HS-5 (cell line): ENCODE measurements at places on chromosomes 13 and 19.

GRCh38 chr13:110037925-110038573 is 251.7 kb upstream of the IRS2 start:
- no peak for DNase-seq

- no peak for DNase-seq
These were observed 117.8 kb upstream of the SERP2 start for GRCh38 chr13:44255771-44256364.

GRCh38 chr13:28555096-28555495 is 60.2 kb upstream of the FLT1 start:
- no peak for DNase-seq

- DNase-seq, result no peak
These were observed 22.8 kb upstream of the ITM2B start for GRCh38 chr13:48210178-48210577.

- DNase-seq, result no peak
These were observed 17.1 kb downstream of the COG6 start for GRCh38 chr13:39672378-39673132.

- no peak for DNase-seq
These were observed 5.3 kb downstream of the SBNO2 start for GRCh38 chr19:1168572-1169410.

DNA sequence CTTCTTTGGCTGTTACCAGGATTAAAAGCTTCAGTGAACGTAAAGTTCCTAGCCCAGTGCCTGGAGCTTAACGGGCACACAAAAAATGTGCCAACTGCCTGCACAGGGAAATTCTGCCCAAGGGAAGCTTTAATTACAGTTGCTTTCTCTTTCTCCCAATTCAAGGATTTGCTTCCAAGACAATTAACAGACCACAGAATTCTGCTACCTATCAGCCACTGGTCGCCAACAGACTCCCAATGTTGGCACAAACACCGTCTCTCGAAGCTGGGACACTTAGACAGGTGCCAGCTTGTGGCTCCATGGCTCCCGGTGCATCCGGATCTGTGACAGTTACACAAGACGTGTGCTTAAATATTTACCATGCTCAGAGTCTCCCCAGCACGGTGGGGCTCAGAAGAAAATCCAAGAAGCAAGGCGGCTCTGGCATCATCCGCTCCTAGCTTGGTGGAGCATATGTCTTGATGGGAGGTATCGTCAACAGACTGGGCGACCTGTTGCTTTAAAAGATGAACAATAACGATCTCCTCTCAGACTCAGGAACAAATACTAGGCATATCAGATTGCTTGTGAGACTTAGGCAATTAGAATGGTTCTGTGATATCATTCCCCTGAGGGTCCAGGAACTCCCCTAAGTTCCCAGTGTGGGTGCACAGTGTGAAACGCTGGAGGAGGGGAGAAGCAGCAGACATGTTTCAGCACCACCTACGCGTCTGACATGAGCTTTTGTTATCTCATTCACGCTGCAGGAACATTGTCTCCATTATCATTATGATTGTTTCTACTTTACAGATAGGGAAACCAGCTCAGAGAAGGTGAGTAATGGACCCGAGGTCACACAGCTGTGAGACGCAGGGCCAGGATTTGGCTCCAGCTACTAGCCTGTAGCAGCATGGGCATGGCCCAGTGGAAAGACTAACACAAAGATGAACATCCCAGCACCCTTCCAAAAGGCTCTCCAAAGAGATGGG is 61.6 kb downstream of the ALOX5AP start:
- no peak for DNase-seq

DNA sequence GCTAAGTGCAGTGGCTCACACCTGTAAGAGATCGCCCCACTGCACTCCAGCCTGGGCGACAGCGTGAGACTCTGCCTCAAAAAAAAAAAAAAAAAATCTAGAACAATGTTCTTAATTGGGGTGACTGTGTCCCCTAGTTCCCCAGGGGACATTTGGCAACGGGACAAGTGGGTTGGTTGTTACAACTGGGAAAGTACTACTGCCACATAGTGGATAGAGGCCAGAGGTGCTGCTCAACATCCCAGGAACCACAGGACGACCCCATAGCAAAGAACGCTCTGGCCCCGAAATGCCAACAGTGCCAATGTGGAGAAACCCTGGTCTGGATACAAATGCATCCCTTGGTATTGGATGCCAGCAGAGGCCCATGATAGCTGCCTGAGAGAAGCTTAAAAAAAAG is 11.8 kb downstream of the NLRP12 start:
- no peak for DNase-seq

DNA sequence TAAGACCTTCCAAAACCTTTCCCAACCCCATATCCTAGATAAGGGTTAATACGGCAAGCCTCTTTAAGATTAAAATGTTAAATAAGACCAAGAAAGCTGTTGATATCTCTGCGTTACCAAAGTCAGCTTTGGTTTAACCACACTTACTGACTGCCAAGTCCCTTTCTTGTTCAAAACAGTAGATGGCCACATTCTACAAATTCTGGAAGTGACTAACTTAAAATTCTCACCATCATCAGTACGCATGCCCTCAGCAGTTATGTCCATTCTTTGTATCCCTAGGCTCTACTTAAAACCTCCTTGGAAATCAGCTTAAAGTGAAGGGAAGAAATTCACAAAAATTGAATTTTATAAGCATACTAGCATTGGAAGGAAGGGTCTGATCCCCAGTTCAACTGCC is 23.6 kb downstream of the SOHLH2 start:
- no peak for DNase-seq

DNA sequence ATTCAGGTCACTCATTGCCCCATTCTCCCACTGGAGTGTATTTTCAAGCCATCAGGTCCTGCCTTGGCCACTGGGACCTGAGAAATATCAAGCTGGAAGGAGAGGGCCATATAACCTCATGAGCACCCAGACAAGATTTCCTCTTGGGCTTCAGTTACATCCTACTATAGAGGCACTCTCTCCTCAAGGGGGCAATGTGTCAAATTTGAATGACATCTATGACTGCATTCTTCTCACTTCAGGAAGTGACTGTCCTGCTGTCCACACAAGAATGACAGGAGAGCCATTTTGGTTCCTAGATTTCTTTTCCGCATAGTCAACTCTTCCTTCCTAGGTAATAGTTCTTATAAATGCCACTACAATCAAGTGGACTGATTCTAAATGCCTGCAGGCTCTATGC is 416.2 kb downstream of the DIAPH3 start:
- DNase-seq, result no peak

DNA sequence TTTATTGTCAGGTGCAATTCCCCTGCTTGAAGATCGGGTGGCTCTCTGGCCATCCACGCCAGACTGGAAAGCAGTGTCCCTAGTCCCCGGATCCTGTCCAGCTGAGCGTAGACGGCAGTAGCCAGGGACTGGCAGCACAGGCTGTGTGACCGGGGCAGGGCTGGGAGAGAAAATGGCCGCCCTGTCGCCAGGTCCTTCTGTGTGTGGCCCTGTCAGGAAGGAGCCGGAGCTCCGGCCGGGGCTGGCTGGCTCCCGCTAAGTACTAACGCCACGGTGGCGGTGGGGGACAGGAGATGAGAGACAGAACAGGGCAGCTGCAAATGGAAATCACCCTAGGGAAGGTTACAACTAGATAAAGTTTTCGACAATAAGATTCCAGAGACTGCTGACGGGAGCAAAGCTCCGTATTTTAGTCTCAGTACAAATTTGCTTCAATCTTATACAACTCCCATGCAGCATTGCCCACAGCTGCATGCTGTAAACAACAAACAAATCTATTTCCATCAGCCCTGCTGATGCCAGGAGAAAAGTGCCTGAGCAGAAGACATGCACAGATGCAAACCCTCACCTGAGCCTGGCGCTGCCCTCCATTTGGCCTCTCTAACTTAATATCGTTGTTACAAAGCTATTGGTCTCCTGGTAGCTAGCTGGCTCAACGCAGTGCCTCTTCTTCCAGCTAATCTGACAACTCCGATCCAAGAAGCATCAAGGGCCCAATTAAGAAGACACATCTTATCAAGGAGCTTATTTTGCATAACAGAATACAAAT is 253.0 kb downstream of the TSHZ3 start:
- DNase-seq, result no peak

GRCh38 chr19:29576761-29577648 is 29.1 kb upstream of the POP4 start:
- DNase-seq, result no peak

GRCh38 chr19:6481541-6482342 is at the start of gene DENND1C:
TSS of gene DENND1C (minus strand) at chr19:6481787. CDS start at chr19:6481695, 92 bp downstream.
- no peak for DNase-seq

- DNase-seq, result no peak
These were observed 261.3 kb downstream of the DACH1 start for GRCh38 chr13:71605744-71606143.

- DNase-seq, result no peak
These were observed 4.8 kb downstream of the SYT5 start for GRCh38 chr19:55175117-55175867.

- DNase-seq, result no peak
These were observed 62.2 kb downstream of the SMARCA4 start for GRCh38 chr19:11023016-11023415.

GRCh38 chr13:24629320-24629719 is 50.9 kb upstream of the ATP12A start:
- no peak for DNase-seq

GRCh38 chr13:33334831-33335230 is 49.3 kb upstream of the STARD13 start:
- no peak for DNase-seq

DNA sequence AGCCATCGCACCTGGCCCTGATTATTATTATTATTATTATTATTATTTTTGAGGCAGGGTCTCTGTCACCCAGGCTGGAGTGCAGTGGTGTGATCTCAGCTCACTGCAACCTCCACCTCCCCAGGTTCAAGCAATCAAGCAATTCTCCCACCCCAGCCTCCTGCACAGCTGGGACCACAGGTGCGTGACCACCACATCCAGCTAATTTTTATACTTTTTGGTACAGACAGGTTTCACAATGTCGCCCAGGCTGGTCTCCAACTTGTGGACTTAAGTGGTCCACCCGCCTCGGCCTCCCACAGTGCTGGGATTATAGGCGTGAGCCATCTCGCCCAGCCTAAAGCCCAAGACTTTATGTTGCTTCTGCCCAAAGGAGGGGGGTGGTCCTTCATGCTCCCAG is 6.0 kb upstream of the AP1M2 start:
- no peak for DNase-seq

DNA sequence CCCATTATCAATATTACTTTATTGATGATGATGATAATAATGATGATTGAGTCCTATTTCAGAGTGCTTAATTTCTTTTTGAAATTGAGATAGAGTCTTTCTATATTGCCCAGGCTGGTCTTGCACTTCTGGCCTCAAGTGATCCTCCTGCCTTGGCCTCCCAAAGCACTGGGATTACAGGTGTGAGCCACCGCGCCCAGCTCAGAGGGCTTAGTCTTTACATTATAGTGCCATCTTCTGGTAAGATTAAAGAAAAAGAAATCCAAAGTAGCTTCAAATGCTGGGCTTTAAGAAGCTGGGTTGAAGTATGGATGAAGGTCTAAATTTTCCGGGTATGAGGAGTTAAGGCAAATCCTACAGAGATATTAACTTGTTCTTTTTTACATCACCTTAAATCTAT is 3.4 kb upstream of the ZNF333 start:
- no peak for DNase-seq

GRCh38 chr19:29673451-29674371 is 8.4 kb downstream of the PLEKHF1 start:
- DNase-seq, result no peak

DNA sequence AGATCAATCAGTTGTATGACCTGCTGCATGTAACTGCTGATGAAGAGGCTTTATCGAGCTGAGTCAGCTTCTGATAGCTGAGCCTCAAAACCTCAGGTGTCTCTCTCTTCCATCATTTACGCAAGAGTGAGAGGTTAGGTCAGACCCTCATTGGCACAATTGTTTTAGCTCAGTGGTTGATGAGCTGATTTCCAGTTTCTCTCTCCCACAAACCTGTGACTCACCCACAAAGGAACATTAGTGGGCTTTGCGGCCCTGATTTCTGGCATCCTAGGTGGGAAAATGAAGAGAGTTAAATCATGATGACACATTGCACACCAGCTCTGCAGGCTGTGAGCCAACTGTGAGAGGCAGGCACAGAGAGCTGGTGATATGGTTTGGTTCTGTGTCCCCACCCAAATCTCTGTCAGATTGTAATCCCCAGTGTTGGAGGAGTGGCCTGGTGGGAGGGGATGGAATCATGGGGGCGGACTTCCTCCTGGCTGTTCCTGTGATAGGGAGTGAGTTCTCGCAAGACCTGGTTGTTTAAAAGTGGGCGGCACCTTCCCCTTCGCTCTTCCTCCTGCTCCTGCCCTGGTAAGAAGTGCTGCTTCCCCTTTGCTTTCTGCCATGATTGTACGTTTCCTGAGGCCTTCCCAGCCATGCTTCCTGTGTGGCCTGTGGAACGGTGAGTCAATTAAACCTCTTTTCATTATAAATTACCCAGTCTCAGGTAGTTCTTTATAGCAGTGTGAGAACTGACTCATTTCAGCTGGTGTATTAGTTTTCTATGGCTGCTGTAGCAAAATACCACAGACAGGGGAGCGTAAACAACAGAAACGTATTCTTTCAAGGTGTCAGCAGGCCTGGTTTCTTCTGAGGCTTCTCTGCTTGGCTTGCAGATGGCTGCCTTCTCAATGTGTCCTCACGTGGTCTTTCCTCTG is 33.5 kb upstream of the TMTC4 start:
- no peak for DNase-seq

GRCh38 chr13:99227331-99227900 is 26.8 kb downstream of the UBAC2 start:
- no peak for DNase-seq

- no peak for DNase-seq
These were observed 530.2 kb upstream of the NBEA start for GRCh38 chr13:34411894-34412293.

DNA sequence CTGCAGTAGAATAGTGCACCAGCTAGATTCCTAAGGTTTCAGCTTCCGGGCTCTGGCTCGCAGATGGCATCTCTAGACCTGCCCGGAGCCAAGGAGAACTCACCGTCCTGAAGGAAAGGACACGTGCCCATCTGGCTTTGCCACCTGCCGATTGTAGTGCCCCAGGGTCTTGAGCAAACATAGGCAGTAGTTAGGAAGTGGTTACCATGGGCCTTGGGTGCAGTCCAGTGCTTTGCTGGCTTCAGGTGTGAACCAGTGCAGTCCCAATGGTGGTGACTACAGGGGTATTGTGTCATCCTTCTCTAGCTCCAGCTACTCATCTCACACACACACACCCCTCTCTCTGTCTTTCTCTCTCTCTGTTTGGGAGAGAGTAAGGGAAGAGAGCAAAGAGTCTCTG is 61.4 kb upstream of the TEX29 start:
- no peak for DNase-seq

DNA sequence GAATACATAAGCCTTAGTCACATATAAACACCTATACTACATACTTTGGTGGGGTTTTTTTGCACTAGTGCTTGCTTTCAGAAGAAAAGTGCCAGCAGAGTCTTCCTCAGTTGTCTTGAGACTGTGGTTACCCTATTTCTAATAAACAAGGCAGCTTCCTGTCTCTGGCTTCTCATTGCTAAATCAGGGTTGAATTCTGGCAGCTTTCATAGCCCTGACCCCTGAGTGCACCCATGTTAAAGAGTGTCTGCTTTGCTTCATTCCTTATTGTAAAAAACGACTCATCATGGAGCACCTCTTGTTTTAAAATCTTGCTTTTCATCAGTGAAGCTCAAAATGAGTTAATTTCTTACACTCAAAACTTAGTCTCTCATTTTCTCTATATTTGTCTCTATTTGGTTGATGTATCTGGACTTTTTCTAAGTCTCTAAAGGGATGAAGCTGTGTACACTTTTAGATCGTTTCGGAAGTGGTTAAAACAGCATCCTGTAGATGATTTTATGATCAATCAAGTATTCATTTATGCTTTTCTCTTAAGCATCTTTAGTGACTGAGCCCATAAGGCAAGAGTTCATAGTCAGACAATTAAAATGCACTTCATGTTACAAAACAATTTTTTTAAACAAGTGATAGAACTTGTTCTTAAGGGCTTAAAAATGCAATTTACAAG is 72.1 kb downstream of the KLF12 start:
- DNase-seq, result no peak
